ENCODE measurements at places on chromosomes 16 and 17.

DNA sequence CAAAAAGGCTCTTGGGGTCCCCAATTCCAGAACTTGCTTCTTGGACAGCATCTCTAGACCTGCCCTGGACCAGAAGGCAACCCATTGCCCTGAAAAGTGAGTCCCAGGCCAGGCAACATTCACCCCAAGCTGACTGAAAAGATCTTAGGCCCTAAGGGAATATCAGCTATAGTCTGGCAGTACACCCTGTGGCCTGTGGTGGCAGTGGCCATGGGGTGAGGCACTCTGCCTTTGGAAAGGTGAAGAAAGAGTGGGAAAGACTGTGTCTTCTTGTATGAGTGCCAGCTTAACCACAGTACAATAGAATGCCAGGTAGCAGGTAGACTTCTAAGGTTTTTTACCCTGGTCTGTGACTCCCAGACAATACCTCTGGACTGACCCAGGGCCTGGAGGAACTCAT, 564.5 kb downstream of the CDH8 start:
- no peak for DNase-seq

DNA sequence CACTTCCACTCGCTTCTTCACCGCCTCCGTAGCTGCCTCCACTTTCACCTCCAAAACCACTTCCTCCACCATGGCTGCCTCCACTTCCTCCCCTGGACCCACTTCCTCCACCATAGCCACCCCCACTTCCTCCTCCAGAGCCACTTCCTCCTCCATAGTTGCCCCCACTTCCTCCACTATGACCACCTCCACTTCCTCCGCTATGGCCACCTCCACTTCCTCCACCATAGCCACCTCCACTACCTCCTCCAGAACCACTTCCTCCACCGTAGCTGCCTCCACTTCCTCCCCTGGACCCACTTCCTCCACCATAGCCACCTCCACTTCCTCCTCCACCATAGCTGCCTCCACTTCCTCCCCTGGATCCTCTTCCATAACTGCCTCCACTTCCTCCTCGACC, 4.5 kb downstream of the KRT9 start:
- no peak for DNase-seq

- DNase-seq, result no peak
Measured at GRCh38 chr16:23694265-23694643, 15.6 kb downstream of the PLK1 start.

DNA sequence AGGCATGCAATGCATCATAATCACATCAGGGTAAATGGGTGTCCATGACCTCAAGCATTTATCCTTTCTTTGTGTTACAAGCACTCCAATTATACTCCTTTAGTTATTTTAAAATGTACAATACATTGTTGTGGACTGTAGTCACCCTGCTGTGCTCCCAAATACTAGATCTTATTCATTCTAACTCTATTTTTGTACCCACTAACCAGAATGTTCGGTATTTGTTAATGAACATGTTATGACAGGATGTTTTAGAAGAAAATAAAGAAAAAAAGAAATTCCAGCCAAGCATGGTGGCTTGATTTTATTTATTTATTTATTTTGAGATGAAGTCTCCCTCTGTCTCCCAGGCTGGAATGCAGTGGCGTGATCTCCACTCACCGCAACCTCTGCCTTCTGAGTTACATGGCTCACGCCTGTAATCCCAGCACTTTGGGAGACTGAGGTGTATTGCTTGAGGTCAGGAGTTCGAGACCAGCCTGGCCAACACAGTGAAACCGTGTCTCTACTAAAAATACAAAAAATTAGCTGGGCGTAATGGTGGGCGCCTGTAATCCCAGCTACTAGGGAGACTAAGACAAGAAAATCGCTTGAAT, 1.8 kb upstream of the NDE1 start:
- DNase-seq, result no peak

- DNase-seq, result no peak
Measured at GRCh38 chr17:9290226-9290613, 268.9 kb downstream of the NTN1 start.

- no peak for DNase-seq
Measured at GRCh38 chr16:86070484-86070883, 171.5 kb downstream of the IRF8 start.

DNA sequence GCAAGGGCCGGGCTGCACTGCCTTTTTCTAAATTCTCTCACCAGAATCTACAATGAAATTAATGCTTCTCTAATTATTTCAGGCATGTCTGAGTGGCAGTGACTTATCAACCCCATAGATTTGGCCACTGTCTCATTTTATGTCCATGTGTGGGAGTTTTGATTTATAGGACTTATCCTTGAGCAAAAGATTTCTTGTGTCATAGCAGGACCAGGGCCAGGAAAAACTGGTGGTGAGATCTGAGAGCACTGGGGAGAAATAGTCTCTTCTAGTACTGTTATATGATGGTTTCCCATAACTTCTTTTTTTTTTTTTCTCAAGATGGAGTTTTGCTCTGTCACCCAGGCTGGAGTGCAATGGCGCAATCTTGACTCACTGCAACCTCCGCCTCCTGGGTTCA, 1.5 kb upstream of the KRT23 start:
- no peak for DNase-seq

DNA sequence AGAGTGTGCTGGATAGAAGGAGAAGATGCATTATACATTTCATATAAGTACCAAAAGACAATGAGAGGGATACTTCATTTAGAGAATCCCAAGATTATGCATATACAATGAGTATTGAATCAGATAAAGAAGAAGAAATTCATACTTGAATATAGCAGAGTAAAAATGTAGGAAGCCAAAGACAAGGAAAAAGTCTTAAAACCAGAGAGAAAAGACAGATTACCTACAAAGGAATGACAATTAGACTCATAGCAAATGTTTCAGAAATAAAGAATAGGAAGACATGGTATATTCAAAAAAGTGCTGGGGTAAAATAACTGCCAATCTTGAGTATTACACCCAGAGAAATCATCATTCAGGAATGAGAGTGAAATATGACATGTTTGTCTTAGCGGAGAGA, 6.8 kb upstream of the MSI2 start:
- DNase-seq, result no peak

DNA sequence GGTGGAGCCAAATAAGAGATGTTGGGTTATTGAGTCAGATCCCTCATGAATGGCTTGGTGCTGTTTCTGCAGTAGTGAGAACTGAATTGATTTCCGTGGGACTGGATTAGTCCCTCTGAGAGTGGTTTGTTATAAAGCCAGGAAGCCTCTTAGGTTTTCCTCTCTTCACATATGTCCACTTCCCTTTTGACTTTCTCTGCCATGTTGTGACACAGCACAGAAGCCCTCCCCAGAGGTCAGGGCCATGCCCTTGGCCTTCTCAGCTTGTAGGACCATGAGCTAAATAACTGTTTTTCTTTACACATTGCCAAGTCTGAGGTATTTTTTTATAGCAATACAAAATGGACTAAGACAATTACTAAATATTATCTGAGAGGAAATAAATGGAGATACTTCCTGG, 10.3 kb upstream of the HAPSTR1 start:
- DNase-seq, result no peak

GRCh38 chr17:9937901-9938300, 32.8 kb upstream of the RCVRN start:
- no peak for DNase-seq

Data from NCI-H1930 (cell line).